ENCODE measurements at places on chromosomes 6 and 20. TPM values are rescaled to one million over a fixed set of nuclear protein-coding genes. Genes with fewer than 3 reads are reported as not detected.

DNA sequence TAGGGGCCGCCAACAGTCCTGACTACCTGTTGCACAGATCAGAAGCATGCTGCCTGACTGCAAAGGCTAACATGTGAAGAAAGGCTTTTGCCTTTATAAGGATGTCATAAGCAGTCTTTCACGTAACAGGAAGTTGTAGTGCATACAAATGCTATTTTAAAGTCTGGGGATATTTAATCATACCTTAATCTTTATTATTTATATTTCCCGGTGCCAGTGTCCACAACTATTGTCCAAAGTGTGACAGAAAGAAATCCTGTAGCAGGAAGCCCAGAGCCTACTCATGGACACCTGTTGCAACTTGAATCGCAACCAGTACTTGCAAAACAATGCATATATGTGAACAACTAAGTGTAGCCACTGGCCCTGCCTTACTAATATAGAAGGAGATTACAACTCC lies 235.8 kb downstream of the ALDH8A1 start:
- peak; percentile 79 for DNase-seq

The LRRN4 gene
- 0.51 TPM for total RNA-seq

DNA sequence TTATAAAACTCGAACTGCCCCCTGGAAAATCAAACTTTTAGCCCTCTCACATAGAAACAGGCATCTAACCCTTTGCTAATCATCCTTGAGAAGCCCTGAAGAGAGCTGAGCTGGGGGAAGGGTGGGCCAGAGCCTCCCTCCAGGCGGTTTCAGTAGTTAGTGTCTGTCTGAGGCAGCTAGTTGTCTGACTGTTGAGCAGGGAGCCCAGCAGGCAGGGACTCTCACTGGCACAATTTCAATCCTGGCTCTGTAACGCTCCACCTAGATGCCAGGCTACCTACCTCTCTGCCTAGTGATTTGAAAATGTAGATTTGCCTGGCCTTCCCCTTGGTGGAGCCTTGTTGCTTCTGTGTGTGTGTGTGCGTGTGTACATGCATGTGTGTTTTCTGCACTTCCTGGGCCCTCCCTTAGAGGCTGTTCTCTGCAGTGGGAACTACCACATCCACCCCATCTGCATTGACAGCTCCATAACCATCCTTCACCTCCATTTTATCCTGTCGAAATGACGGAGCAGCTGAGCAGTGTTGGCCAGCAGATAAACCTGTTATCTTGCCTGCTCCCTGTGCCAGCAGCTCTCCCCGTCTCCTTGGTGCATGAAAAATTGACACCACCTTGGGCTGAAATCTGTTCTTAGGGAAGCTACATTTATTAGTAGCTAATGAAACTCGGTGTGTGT lies 69.6 kb upstream of the VSTM2L start:
- DNase-seq: no peak

DNA sequence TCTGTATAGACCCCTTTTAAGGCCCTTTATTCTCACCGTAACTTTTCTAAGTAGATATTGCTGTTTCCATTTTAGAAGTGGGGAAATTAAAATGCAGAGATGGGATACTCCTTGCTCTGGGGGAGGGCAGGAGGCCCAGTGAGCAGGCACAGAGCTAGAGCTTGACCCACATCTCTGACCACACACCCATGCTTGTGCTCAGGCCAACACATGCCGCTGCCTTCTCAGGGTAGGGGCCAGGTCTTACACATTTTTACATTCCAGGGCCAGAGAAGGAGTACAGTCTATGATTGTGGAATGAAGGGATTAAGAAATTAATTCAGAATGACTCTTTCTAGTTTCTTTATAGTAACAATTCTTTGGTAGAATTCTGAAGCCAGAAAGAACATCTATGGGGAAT lies 104.8 kb downstream of the SOBP start:
- DNase-seq: no peak

DNA sequence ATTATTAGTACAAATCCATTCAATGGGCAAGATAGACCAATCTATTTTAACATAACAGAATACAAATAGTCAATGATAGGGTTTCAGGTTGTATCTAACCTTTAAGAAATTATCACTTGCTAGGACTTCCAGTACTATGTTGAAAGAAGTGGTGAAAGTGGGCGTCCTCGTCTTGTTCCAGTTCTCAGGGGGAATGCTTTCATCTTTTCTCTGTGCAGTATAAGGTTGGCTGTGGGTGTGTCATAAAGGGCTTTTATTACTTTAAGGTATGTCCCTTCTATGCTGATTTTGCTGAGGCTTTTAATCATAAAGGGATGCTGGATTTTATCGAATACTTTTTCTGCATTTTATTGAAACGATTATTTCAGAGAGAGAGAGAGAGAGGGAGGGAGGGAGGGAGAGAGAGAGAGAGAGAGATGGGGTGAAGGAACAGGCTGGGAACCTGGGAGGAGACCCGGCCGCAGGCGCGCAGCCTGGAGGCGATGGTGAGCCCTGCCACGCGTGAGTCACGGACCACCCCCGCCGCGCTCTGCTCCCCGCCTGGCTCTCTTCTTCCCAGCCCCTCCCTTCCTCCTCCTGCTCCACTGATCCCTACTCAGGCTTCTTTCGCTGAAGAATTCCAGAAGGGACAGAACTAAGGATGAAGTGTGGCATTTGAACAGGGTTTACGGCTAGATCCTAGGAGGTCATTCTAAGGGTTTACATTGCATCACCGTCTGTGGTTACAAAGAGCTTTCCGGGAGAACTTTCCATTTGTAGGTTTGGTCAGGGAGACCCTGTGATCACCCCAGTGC lies 45.5 kb upstream of the HLA-E start:
- DNase-seq: no peak

The WFDC5 gene
- not detected for total RNA-seq

- DNase-seq: no peak
Measured at GRCh38 chr6:129828229-129828628, 32.9 kb downstream of the TMEM244 start.

The ADGRG6 gene
- total RNA-seq: 43.4 TPM

DNA sequence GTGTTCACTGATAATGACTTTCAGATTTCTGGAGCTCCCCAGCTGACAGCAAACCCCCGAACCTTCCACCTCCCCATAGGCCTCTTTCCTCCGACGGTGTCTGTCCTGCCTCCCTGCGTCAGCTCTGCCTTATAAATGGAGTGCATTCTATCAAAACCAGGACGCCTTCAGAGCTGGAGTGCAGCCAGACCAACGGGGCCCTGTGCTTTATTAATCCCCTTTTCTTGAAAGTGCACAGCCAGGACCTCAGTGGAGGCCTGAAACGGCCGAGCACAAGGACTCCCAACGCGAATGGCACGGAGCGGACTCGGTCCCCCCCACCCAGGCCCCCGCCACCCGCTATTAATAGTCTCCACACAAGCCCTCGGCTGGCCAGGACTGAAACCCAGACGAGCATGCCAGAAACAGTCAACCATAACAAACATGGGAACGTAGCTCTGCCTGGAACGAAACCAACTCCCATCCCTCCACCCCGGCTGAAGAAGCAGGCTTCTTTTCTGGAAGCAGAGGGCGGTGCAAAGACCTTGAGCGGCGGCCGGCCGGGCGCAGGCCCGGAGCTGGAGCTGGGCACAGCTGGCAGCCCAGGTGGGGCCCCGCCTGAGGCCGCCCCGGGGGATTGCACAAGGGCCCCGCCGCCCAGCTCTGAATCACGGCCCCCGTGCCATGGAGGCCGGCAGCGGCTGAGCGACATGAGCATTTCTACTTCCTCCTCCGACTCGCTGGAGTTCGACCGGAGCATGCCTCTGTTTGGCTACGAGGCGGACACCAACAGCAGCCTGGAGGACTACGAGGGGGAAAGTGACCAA lies 42.3 kb upstream of the NAA20 start:
- peak; percentile 22 for DNase-seq

DNA sequence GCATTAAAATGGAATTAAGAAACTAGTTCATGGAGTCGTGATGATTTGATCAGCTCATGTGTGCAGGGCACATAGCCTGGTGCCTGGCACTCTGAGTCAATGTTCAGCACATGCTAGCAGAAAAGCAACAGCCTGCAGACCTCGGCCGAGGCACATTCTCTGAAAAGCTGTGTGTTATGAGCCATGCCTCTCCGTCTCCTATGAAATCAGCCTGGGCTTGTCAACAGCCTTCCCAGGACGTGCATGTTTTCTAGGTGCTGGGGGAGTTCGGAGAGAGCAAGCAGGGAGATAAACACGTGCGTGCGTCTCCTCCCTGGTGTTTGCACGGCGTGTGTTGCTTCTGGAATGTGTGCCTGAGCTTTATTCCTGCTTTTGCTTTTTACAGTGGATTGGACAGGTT lies 207.8 kb upstream of the KCNG1 start:
- no peak for DNase-seq

The CSNK2A1 gene
- 128 TPM for total RNA-seq

DNA sequence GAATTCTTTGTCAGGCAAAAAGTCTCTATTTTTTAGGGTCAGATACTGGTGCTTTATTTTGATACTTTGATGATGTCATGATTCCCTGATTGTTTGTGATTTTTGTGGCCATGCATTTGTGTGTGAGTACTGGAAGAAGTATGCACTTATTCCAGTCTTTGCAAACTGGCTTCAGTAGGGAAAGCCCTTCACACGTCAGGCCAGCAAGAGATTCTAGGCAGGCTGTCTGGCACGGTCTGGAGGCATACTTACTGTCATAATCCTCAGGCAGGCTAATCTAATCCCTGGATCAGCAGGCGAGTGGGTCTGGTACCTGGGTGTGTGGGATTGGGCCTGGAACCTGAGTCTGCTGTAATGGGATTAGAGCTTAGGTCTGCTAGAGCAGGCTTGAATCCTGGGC lies 391.8 kb upstream of the MMS22L start:
- DNase-seq: no peak

The TINAG gene
- not detected for total RNA-seq

DNA sequence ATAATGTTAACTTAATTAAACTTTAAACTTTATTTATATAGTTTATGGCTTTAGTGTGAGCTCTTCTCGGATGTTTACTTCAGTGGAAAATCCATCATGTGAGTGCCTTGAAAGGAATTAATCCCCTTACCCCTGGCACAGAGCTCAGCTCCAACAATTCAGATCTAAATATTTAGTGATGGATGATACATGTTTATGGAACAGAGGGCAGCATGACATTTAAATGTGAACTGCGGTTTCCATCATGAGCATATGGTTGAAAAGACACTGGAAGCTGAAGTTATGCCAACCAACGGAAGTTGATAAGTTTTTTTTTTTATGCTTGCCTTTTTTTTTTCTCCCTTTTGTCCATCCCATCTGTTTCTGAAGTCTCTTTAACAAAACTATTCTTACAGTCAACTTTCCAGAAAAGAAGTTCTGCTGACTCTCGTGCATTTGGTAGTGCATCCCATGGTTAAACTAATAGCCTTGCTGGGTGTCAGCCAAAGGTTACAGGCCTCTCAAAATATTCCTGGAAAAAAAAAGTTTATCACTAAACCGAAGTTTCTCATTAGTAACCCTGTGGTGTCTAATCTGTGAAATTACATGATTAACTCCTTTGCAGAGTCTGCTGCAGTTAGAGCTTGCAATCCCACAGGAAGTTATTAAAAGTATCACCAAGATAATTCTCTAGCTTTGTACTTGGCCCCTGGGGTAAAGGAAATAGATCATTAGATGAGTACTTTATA lies 243.9 kb upstream of the TCF21 start:
- DNase-seq: no peak

- DNase-seq: no peak
Measured at GRCh38 chr20:58675146-58675584, 17.4 kb upstream of the NPEPL1 start.

- DNase-seq: no peak
Measured at GRCh38 chr6:57252975-57253374, 30.9 kb upstream of the RAB23 start.

DNA sequence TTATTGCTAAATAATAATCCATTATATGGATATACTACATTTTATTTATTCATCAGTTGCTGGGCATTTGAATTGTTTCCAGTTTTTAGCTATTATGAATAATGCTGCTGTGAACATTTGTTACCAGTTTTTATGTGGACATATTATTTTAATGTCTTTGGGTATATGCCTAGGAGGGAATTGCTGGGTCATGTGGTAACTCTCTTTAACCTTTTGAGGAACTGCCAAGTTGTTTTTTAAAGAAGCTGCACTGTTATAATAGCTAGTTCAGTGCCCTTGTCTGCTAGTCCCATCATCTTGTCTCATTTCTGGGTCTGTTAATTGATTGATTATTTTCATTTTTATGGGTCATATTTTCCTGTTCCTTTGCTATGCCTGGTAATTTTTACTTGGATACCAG lies 56.3 kb downstream of the FOXO3 start:
- no peak for DNase-seq

The SRMS gene
- not detected for total RNA-seq

DNA sequence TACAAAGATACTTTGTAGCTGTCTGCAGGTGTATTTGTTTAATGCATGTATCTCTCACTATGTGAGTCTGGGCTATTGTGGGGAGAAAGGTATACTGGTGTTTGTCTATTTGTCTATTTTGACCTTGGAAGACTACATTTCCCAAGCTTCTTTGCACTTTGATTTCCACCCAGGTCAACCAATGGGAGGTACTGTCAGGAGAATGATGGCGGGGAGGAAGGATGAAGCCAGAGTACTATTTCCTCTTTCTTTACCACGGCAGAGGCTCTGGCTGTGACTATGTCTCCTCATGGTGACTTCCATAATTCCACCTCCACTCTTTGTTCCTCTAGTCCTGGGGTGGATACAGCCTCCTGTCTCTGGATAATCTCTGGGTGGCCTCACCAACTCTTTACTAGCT lies 23.1 kb downstream of the LBP start:
- DNase-seq: peak; percentile 44

DNA sequence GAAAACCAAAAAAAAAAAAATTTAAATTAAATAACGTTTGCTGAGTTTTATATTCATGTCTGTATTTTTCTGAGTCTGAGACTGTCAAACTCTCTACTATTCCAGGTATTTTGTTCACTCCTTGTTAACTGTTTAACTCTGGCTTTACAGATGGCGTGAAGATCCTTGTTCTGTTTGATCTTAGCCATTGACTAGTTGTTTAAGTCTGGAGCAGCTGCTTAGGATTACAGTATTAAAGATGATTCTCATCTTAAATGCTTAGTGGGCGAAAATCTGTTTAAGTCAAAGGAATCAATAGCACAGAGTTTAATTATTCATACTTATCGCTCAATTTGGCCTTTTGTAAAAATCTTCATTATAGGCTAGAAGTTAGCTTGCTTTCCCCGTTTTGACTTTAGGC lies 2.4 kb downstream of the PHACTR2 start:
- no peak for DNase-seq

GRCh38 chr20:63580796-63581461 lies 6.9 kb upstream of the HELZ2 start:
- peak; percentile 70 for DNase-seq

The KCNQ5 gene
- not detected for total RNA-seq

Measured in dermis blood vessel endothelial cell (primary cell).